ENCODE measurements at places on chromosomes 4 and X. TPM values are rescaled to one million over a fixed set of nuclear protein-coding genes. Genes with fewer than 3 reads are reported as not detected.

GRCh38 chr4:91826186-91826585, 477.6 kb upstream of the GRID2 start:
- H3K4me3 ChIP-seq, result no peak overlapping the region
- H3K4me1 ChIP-seq, result no peaks in the 10 kb centered on the region
- no peak overlapping the region for H3K27ac ChIP-seq
- no peaks in the 10 kb centered on the region for H3K27me3 ChIP-seq

GRCh38 chrX:44068043-44068442, 94.9 kb upstream of the NDP start:
- no peak overlapping the region for H3K27ac ChIP-seq
- no peaks in the 10 kb centered on the region for H3K27me3 ChIP-seq
- H3K4me1 ChIP-seq, result no peaks in the 10 kb centered on the region
- DNase-seq, result no peak
- H3K36me3 ChIP-seq, result no peaks in the 10 kb centered on the region

GRCh38 chrX:119871245-119871598, 311 bp downstream of the RNF113A start:
- peaks cover 16% of the 10 kb centered on the region for H3K36me3 ChIP-seq
- peaks cover 23% of the 10 kb centered on the region for H3K4me1 ChIP-seq
- DNase-seq, result no peak
- peak overlapping the region; percentile 98 for H3K27ac ChIP-seq
- peak overlapping the region; percentile 96 for H3K4me3 ChIP-seq

DNA sequence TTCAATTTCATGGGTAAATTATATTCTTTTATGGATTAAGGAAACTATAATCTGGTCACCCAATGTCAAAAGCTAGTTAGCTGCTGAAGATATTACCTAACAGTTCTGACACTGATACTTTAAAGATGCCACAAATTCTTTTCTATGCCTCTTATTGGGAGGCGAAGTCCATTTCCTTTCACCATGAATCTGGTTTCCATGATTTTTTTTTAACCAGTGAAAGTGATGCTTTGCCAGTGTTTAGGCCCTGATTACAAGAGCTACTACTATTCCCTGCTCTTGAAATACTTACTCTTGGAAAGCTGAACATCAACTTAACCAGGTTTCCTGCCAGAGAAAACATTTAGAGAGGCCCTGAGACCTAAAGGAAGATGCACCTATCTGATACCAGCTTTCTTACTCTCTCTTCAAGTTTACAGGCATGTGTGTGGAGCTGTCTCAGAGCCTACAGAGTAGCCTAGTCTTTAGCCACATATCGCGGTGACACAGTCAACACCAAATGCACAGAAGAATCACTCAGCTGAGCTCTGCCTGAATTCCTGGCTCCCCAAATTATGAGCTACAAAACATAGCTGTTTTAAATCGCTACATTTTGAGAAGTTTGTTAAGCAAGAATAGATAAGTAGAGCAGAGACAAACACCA, 1280.8 kb downstream of the PCDH7 start:
- H3K27me3 ChIP-seq, result no peaks in the 10 kb centered on the region
- no peak overlapping the region for H3K4me3 ChIP-seq
- no peak overlapping the region for H3K27ac ChIP-seq
- H3K4me1 ChIP-seq, result no peaks in the 10 kb centered on the region
- no peaks in the 10 kb centered on the region for H3K36me3 ChIP-seq

GRCh38 chr4:70687821-70688794, at the start of gene UTP3:
Gene UTP3 (plus strand): TSS chr4:70688532. CDS start chr4:70688678, 146 bp downstream.
- H3K4me1 ChIP-seq, result peaks cover 48% of the 10 kb centered on the region
- no peaks in the 10 kb centered on the region for H3K27me3 ChIP-seq
- peaks cover 34% of the 10 kb centered on the region for H3K36me3 ChIP-seq

DNA sequence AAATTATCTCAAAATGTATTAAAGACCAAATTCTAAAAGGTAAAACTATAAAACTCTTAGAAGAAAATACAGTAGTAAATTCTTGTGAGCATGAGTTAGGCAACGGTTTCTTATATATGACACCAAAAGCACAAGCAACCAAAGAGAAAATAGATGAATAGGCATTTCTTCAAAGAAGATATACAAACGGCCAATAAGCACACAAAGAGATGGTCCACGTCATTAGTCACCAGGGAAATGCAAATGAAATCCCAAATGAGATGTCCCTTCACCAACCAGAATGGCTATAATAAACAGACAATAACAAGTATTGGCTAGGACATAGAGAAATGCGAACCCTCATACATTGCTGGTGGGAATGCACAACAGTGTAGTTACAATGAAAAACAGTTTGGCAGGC, 44.6 kb downstream of the RAB33A start:
- H3K27ac ChIP-seq, result no peak overlapping the region
- no peak for DNase-seq
- H3K4me3 ChIP-seq, result no peak overlapping the region
- H3K36me3 ChIP-seq, result peaks cover 40% of the 10 kb centered on the region
- H3K27me3 ChIP-seq, result no peaks in the 10 kb centered on the region

- no peaks in the 10 kb centered on the region for H3K27me3 ChIP-seq
- no peak overlapping the region for H3K27ac ChIP-seq
- no peak for DNase-seq
- H3K4me3 ChIP-seq, result no peak overlapping the region
- no peaks in the 10 kb centered on the region for H3K4me1 ChIP-seq
Measured at GRCh38 chr4:7311205-7311604, 118.9 kb downstream of the SORCS2 start.

- no peaks in the 10 kb centered on the region for H3K4me1 ChIP-seq
- H3K4me3 ChIP-seq, result no peak overlapping the region
- peaks cover 2% of the 10 kb centered on the region for H3K27me3 ChIP-seq
- H3K36me3 ChIP-seq, result no peaks in the 10 kb centered on the region
- H3K27ac ChIP-seq, result no peak overlapping the region
Measured at GRCh38 chr4:72432282-72432681, 136.7 kb downstream of the ADAMTS3 start.

DNA sequence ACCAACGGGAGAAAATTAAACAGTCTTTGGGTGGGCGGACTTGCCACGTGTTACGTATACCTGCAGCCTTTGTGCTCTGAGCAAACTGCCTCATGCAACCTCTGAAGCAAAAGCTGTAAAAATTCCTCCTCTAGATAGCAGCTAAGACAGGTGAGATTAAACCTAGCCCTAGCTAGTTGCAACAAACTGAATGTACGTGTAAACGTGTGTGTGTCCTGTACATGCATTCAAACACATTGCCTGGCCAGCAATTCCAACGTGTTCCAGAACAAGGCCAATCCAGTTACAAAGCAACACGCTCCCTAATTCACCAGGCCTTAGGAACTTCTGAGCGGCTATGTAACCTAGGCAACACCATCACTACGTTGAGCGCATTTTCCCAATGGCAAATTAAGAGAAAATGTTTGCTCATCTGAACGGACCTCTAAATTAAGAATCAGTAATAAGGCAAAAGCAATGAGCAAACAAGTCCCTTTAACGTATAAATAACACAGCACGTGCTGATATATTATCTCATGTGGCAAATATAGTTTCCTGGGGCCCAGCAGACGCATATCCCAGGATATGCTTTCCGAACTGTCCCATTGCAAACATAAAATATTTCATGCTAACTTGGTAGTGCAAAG, 792 bp downstream of the PPID start:
- peak overlapping the region; percentile 97 for H3K4me3 ChIP-seq
- H3K4me1 ChIP-seq, result peaks cover 21% of the 10 kb centered on the region
- H3K27me3 ChIP-seq, result peaks cover 3% of the 10 kb centered on the region
- peaks cover 50% of the 10 kb centered on the region for H3K36me3 ChIP-seq

DNA sequence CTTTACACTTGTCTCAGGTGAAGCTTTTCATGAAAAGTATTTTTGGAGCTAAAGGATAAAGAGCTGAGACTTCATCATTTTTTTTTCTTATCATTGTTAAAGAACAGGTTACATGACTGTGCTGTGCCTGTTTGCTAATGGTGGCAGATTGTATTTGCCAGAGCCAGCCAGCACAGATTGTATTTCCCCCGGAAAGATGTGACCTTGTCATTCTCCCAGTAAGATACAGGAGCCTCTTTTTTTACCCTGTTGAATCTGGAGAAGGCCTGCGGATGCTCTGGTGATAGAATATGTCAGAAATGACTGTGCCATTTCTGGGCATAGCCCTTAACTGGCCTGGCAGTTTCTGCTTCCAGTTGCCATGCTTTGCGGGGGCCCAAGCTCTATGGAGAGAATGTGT, 91.9 kb downstream of the GPRIN3 start:
- H3K36me3 ChIP-seq, result no peaks in the 10 kb centered on the region
- no peak for DNase-seq
- peaks cover 2% of the 10 kb centered on the region for H3K27me3 ChIP-seq
- H3K27ac ChIP-seq, result no peak overlapping the region
- H3K4me1 ChIP-seq, result peaks cover 10% of the 10 kb centered on the region

DNA sequence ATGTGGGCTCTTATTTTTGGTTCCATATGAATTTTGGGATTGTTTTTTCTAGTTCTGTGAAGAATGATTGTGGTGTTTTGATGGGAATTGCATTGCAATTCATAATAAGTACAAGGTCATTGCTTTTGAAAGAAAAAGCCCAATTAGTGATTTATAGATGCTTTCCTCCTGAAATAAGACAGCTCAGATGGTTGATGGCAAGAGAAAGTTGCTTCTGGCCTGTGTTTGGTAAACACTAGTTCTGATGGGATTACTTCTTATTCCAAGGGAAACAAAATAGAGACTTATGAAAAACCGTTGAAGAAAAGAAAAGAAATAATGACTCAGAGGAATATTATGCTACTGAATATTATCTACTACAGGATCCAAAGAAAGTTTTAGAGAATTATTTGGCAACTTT, 144.9 kb downstream of the SPANXA1 start:
- no peak for DNase-seq
- no peaks in the 10 kb centered on the region for H3K4me1 ChIP-seq
- H3K4me3 ChIP-seq, result no peak overlapping the region
- no peak overlapping the region for H3K27ac ChIP-seq
- H3K27me3 ChIP-seq, result no peaks in the 10 kb centered on the region

The MAGEB17 gene
- not detected for total RNA-seq

The SPANXN3 gene
- total RNA-seq, result not detected

The MBNL3 gene
- total RNA-seq, result 41.0 TPM

The HS3ST1 gene
- 0.59 TPM for total RNA-seq

The TEX13D gene
- total RNA-seq, result not detected

The ASB12 gene
- total RNA-seq, result 0.18 TPM

The SPANXB1 gene
- total RNA-seq, result not detected
